ENCODE measurements at places on chromosomes 6 and 20.

- no peak for DNase-seq
These were observed 610.1 kb upstream of the CDH4 start for GRCh38 chr20:60641879-60642447.

DNA sequence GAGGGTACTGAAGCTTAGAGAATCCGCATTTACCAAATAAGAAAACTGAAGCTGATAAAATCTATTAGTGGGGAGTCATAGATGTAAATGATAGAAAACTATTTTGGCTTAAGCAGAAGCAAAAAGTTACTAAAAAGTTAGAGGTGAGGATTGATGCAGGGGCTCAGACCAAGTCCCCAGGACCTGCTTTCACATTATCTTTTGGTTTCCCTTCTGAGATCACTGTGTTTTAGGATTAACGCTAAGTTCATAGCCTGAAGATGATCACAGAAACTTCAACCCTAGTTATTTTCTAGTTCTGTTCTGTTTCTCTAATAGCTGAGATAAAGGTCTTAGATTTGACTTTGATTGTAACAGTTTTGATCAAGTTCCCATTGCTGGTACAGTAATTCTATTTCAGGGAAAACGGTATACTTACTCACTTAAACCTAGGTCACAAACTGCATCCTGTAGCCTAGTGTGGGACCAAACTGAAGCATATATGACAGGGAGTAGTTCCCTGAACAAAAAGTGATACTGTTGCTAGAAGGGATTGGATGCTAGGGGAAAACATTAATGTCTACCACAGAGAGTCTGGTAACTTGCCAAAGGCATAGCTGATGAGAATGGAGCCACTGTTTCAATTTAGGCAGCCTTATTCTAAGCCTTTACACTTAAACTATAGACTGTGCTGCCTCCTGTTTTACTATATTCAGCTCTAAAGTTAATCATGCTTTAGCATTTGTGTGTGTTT lies 13.1 kb downstream of the CYB5R4 start:
- DNase-seq, result no peak

DNA sequence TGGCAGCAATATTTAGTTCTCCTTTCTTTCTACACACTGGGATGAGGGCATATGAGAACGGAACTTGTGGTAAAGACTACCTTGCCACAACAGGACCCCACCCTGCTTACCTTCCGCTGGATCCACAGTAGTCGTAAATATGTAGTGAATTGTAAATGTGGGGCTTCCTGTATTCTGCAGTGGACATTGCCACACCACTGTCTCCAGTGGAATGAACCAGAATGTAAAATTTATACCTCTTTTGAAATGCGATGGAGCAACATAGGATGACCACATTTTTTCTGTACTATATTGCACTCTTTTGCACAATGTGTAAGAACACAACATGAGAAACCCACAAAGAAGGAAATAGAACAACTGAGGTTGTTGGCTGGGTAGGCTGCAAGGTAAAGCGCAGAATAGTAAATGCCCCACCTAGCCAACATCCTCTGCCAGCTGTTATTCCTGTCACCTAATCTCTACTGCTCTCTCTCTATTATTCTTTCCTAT lies 16.1 kb upstream of the RIPOR2 start:
- no peak for DNase-seq

- no peak for DNase-seq
These were observed 86.4 kb downstream of the FKBP5 start for GRCh38 chr6:35602133-35602946.

DNA sequence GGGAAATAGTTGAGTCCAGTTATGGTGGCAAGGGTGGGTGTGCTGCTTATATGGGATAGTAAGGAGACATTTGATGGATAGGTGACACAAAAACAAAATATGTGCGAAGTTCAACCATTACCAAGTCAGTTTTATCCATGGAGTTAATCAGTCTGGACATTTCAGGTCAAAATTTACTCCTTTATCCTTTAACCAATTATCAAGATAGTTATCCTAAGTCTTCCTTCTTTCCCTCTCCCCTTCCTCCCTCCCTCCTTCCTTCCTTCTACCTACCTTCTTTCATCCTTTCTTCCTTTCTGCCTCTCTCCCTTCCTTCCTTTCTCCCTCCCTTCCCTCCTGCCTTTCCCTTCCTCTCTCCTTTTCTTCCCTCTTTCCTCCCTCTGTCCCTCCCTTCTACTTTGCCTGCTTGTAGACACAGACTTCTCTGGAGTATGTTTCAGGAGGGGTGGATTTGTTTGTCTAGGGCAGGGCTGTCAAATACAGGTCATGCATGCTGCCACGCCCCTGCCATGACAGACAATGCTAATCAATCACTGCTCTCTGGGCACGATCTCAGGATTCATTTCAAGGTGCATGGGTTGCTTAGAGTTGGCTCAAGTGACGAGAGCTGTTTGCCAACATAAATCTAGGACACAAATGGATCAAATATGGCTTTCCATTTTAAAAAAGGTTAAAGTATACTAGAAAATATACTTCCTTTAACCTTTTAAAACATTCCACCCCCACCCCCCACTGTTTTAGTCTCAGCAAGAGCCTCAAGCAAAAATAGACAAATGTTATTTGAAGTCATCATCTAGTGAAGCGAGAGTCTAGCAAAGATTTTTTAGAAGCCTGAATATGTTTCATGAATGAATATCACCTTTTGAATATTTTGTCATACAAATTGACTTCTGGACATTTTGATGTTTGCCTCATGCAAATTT lies 281.6 kb upstream of the CITED2 start:
- DNase-seq, result no peak

- no peak for DNase-seq
These were observed 1.9 kb downstream of the PTK7 start for GRCh38 chr6:43077981-43078511.

- DNase-seq, result peak; percentile 50
These were observed 51.0 kb upstream of the TFAP2A start for GRCh38 chr6:10465629-10466499.

DNA sequence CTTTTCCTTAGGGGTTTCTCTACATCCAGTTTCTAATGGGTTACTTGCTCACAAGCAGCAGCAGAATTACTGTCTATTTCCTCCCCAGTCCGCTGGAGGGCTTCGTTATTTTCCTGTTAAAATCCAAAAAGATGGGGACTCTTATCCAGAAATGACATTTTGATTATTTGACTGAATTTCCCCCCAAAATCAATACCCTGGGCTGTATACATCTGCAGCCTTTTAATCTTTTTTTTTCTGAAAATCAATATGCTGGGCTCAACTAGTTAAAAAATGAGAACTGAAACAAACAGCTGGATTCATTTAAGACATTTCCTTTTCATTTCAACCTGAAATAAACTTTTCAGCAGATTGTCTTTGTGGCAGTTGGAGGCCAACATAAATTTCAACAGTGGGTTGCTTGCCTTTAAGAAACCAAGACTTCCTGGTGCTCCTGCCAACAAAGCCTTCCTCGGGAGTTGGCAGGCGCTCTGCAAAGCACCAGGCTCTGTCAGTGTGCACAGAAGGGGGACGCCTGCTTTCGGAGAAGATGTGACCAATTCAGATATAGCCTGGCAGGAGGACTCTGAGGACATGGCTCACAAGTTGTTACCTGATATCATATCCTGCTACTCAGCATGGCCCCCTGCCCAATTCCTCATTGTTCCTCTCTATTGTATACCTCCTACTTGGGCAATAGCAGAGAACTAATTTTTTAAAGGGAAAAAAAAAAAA lies 204.7 kb upstream of the ARG1 start:
- DNase-seq, result no peak

- no peak for DNase-seq
These were observed 175.7 kb upstream of the SNX9 start for GRCh38 chr6:157647261-157647915.

- DNase-seq, result no peak
These were observed 128.7 kb upstream of the TSHZ2 start for GRCh38 chr20:52843425-52843824.

DNA sequence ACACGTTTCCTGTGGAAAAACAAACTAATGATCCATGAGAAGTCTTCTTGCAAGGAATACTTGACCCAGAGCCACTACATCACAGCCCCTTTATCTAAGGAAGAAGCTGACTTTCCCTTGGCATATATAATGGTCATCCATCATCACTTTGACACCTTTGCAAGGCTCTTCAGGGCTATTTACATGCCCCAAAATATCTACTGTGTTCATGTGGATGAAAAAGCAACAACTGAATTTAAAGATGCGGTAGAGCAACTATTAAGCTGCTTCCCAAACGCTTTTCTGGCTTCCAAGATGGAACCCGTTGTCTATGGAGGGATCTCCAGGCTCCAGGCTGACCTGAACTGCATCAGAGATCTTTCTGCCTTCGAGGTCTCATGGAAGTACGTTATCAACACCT lies 35.4 kb downstream of the GCNT2 start:
- DNase-seq, result no peak

DNA sequence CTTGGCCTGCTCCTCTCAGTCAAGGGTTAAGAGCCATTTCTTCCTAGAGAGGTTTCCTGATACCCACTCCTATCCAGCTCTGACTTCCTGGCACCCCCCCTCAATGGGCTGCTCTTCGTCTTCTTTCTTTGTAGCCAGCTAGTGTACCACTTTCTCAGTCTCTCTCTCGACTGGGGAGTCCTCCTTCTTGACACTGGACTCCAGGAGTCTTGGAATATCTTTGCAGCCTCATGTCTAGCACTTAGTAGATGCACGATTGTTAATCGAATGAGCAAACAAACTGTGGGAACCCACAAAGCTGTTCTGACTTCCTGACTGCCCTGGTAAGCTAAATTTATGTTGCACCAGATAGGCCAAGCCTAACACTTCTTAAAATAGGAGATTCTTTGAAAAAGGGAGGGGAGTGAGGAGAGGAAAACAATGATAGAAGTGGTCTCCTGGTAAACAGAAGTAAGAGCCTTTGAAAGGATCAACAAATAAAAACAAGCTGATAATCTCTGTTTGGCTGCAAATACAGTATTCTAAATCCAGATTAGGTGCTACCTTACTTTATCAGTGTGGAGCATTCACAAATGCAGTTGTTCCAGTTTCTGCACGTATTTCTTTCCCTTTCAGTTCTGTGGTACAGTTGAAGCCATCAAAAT lies 160.1 kb upstream of the CITED2 start:
- no peak for DNase-seq

- no peak for DNase-seq
These were observed 95.2 kb downstream of the GMPR start for GRCh38 chr6:16333580-16333979.

GRCh38 chr6:10555625-10556309 lies 34.6 kb downstream of the GCNT2 start:
- DNase-seq, result no peak

DNA sequence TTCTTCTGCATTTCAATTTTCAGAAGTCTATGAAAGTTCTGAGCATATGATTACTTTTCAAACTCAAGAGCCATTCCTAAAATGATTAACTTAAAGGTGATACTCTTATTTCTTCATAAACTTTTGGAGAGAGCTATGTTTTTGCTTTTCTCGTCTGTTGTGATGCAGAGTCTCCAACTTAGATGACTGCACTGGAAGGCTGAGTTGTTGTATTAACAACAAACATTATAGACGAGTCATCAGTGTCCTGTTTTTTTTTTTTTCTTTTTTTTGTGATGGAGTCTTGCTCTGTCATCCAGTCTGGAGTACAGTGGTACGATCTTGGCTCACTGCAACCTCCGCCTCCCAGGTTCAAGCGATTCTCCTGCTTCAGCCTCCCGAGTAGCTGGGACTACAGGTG lies 101.9 kb downstream of the CD109 start:
- no peak for DNase-seq

DNA sequence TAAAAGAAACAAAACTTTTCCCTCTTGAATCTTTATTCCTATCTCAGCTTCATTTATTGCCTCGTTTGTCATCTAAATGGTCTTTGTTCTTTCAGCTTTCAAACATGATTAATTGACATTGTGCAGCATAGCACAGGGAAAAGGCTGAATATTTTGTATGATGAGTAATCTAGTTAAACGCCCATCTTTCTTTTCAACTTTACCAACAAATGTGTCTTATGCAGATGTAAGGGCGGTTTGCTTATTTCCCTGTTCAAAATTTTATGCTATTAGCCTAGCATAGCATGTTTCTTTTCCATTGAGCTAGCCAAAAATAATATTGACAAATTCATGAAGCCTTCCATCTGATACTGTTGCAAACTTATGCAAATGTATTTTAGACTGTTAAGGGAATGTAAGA lies 176.4 kb upstream of the AKAP12 start:
- no peak for DNase-seq

DNA sequence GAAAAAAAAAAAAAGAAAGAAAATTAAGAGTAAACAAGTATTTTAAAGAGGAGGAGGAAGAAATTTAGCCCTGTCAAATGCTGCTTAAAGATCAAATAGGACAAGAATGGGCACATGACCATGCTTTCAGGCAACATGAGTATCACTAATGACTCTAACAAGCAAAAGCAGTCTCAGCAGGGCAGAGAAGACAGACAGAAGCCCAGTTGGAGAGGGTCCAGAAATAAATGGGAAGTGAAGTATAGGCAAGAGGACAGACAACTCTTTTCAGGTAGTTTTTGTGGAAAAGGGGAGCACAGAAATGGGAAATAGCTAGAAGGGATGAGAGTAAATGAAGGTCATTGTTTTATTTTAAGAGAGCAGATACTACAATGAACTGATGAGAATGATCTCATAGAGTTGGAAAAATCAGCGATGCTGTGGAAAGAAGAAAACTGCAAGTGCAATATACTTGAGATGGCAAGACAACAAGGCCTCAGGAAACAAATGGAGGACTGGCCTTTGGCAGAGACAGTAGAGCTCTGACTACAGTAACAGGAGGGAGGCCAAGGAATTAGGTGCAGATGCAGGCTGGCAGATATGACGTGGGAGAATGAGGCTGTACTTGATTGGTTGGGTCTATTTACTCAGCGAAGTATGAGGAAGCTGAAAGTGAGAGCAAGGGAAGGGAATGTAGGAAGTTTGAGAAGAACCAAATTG lies 40.3 kb downstream of the KIF6 start:
- DNase-seq, result no peak

GRCh38 chr6:93352604-93353003 lies 66.8 kb downstream of the EPHA7 start:
- DNase-seq, result no peak

- DNase-seq, result no peak
These were observed 64.6 kb downstream of the UST start for GRCh38 chr6:148811459-148811858.

DNA sequence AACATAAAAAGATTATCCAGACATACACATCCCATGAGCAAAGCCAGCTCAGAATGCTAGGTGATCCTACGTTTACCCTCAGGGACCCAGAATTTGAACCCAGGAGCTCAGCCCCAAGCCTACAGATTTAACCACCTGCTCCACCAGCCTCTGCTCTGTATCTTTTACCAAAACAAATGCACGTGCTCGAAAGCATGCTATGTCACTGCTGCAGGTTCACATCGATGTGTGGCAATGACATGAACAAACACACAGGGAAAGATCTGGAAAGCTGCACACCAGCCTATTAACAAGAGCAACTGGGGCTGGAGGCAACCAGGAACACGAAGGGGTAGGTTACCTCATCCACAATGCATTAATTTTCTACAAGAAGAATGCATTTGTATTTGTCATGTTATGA lies 32.1 kb downstream of the PREX1 start:
- no peak for DNase-seq

DNA sequence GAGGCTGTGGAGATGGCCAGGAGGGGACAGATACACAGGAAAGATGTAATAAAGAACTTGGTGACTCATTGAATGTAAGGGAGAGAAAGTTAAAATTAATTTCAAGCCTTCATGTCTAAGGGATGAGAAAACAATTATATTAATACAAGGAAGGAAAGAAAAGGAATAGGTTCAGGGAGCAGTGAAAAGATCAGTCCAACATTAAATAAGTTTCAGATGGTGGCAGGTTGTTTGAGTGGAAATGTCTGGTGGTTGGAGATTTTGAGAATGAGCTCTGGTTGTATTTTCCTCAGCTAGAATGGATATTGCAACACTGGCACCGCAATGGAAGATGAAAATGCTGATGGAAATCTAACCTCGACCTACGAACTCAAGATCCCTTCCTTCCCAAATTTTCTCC lies 304.3 kb downstream of the COL12A1 start:
- DNase-seq, result no peak
